ENCODE measurements at places on chromosomes 1 and 21.

GRCh38 chr1:66300972-66301451 lies 232.9 kb upstream of the SGIP1 start:
- no peak for DNase-seq

DNA sequence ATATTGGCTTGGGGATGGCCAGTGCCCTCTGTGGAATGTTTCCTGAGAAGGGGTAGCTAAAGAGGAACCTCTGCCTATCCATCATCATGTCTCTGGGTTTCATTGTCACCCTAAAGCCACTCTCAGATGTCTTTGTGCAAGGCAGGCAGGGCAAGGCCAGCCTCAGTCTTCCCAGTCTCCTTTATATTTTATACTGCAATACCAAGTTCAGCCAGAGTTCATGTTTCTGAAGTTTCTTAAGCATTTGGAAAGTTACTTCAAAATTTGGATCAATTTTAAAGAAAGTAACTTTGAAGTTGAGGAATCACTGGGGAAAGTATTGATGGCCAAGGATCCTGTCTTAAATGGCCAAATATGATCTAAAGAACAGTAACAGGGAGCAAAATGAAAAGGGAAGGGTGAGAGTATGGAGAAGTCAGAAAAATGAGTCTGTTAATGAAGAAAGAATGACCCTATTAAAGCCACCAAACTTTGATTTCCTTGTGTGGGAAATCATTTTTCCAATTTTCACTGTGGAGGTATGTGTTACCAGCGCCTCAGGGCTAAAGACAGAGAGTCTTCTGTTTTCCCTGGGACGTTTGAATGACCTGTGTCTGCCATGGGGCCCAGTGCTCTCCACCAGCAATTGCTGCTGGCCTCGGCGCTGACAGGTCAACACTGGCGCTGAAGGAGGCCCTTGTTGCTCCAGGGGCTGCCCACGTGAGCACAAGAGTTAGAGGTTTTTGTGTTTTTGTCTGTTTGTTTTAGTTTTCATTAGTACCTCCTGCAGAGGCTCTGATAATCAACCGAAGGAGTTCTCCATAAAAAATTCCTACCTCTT lies 93.9 kb downstream of the ATP5PO start:
- DNase-seq = no peak

DNA sequence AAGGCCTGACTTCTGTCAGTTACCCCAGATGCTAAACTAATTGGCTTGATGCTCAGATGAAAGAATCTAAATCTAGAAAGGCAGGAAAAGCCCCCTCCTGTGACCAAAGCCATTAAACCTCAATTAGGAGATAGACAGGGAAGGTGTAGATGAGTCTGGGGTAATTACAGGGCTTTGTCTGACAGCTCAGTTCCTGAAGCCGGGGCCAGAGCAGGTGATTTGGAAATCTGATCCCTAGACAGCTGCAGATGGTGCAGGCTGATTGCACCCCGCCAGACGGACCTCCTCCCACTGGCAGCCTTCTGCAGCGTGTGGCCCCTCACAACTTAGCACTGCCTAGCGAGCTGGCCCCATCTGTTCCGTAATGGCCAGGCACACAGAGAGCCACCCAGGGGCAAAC lies 395.1 kb downstream of the HLX start:
- no peak for DNase-seq

- DNase-seq = no peak
Observed at GRCh38 chr1:77188770-77189169, 30.5 kb downstream of the PIGK start.

DNA sequence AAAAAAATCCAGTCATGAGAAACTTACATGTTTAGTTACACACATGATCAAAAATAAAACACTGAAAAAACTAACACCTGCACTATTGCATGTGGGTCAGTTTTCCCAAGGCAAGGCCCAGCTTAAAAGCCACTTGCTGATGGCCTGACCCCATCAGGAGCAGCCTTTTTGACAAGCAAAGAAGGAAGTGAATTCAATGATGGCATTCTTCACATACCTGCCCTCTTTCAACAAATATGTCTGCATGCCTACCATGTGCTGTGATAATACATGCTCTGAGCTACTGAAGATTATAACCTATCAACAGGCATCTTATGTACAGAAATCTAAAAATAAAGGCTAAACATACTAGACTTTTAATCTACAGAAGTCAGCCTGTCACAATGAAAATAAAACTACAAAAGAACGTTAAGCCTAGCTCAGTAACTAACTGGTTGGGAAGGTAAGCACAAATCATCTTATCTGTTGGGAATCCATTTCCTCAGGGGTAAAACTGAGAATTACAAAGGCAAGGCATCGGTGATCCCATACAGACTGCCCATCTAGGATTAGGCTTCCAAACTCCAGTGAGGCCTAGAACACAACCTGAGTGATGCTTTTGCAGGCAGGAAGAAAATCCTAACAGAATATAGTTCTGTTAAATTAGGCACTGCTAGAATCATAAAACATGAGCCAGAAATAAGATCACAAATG lies 14.5 kb downstream of the SORT1 start:
- no peak for DNase-seq

- DNase-seq = no peak
Observed at GRCh38 chr21:38295997-38296764, 39.4 kb downstream of the KCNJ15 start.

DNA sequence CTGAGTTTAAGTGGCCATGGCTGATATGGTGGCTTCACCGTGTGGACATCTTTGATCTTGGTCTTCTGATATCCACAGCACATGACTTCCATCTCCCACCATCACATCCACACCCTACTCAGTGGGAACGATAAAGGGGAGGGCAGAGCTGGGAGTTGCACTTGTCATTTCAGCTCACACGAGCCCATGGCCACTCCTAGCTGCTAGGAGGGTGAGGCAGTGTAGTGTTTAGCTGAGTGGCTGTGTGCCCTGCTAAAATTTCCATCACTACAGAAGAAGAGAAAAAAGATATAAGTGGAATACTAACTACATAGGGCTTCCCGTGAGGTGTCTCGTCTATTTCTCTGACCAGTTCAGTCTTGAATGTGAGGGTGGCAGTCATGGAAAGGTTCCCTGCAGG lies 123.3 kb upstream of the EDN2 start:
- DNase-seq = no peak

- no peak for DNase-seq
Observed at GRCh38 chr1:6043561-6043960, 2.1 kb upstream of the KCNAB2 start.

DNA sequence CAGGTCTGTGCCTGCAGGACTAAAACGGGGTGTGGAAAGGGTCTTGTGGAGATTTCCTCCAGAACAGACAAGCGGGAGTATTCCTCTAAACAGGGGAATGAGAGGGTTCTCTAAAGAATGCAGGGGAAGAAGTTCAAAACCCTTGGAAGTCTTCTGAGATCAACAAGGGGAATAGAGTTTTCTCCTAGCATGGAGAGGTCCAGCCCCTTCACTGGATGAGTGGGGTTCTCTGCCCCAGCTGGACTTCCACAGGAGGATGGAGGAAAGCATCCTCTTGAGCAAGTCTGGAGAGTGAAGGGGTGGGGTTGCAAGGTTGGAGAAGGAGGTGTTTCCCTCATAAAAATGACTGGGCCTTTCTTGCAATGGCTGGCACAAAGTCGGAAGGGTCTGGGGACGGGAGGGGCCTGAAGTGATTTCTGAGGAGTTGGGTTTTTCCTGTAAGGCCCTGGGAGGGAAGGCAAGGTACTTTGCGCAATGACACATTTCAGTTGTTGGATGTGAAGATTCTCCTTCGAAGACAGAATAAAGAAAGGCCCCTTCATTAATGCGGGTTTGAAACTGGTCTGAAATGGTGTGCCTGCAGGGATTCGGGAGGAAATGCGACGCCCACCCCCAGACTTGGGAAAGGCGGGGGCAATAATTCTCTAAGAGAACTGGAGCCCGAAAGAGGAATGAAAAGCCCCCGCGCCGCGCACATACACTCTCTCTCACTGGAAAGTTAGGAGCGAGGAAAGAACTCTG lies 884 bp downstream of the SPATA6 start:
- DNase-seq = no peak

DNA sequence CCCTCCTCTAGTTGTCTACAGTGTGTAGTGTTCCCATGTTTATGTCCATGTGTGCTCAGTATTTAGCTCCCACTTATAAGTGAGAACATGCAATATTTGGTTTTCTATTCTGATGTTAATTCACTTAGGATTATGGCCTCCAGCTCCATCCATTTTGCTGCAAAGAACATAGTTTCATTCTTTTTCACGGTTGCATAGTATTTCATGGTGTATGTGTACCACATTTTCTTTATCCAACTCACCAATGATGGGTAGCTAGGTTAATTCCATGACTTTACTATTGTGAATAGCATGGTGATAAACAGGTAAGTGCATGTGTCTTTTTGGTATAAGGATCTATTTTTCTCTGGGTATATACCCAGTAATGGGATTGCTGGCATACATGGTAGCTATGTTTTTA lies 67.0 kb downstream of the TBX19 start:
- DNase-seq = no peak

DNA sequence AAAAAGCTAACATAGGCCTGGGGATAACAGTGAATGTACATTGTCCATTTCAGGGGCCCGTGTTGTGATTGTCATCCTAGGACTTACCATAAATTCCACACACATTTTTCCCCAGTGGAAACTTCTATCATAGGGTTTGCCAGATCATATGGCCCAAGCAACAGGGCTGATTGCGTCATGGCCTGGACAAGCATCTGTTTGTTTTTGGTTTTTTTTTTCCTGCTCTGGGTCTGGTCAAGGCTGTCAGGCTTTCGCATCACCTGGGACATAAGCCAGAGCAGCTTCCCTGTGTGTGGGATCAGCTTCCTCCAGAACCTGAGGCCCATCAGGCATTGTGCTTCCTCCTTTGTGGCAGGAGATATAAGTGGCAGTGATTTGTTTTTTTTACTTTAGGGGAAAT lies 598.5 kb upstream of the USP24 start:
- DNase-seq = no peak

- no peak for DNase-seq
Observed at GRCh38 chr1:51340380-51340779, 10.0 kb upstream of the TTC39A start.

- no peak for DNase-seq
Observed at GRCh38 chr21:42830456-42831455, 48.6 kb downstream of the WDR4 start.

GRCh38 chr21:33505833-33506232 lies 14.3 kb upstream of the DNAJC28 start:
- DNase-seq = no peak

- no peak for DNase-seq
Observed at GRCh38 chr1:92483610-92484471, 2.9 kb downstream of the GFI1 start.

- DNase-seq = no peak
Observed at GRCh38 chr1:24119859-24120756, 8.2 kb upstream of the MYOM3 start.

DNA sequence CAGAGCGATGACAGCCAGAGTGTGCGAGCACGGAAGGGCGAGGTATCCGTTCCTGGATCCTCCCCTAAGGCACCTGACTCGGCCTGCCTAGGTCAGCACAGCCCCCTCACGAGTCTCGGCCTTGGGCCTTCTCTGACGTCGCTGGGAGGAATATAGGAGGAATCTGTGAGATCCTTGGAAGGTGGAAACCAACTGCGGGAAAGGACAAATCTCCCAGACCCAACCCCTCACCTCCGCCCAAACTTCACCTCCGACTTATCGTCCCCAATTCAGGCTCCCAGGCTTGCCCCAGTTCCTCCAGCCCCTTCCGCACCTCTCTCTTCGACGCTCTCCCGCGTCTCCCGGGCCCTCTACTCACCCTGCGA lies 494 bp downstream of the APH1A start:
- no peak for DNase-seq

- DNase-seq = no peak
Observed at GRCh38 chr1:209988706-209989105, 50.7 kb downstream of the SYT14 start.

DNA sequence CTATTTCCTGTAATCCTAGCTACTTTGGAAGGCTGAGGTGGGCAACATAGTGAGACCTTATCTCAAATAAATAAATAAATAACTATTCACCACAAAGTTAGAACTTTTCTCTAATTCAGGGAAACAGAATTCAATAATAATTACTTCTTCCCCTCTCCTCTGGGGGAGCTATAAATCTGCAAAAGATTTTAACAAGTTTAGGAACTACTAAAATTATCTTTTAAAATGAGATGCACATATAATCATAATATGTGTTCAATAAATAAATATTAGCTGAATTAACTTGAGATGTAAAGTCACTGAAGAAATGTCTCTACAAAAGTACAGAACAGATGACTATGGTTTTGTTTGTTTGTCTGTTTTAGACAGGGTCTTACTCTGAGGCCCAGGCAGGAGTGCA lies 14.1 kb downstream of the WDR47 start:
- DNase-seq = no peak

DNA sequence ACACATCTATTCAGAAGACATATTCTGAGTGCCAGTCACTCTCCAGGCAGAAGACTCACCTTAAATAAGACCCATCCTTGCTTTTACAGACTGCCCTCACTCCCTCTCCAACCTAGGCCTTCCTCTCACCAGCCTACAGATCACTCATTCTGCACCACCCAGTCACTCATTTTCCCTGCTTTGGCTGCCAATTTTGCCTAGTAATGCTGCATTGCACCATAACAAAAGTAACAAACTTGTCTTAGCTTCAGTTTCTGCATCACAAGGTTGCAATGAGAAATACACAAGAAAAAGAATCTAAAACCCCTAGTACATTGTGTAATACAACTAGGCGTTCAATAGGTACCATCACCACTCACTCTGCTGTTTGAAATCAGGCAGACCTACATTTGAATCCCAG lies 292.4 kb downstream of the PLPP3 start:
- no peak for DNase-seq

DNA sequence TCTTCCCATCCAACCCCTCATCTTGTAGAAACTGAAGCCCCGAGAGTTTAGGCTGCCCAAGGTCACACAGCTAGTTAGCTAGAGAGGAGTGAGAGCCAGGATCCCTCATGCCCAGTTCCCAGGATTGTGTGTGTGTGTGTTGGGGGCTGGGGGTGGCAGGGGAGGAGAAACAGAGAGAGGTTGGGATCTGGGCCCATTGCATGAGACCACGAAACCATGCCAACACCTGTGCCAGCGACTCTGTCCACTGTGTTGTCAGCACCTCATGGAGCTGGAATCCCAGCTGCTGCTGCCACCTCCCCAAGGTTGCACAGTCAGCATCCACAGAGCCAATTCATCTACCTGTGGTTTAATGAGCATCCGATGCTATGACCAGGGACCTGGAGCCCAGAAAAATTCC lies 115.4 kb upstream of the ZC3H12A start:
- DNase-seq = no peak

All from HCT116 (cell line).